ENCODE measurements at places on chromosomes 12 and 14. TPM values are rescaled to one million over a fixed set of nuclear protein-coding genes. Genes with fewer than 3 reads are reported as not detected.

DNA sequence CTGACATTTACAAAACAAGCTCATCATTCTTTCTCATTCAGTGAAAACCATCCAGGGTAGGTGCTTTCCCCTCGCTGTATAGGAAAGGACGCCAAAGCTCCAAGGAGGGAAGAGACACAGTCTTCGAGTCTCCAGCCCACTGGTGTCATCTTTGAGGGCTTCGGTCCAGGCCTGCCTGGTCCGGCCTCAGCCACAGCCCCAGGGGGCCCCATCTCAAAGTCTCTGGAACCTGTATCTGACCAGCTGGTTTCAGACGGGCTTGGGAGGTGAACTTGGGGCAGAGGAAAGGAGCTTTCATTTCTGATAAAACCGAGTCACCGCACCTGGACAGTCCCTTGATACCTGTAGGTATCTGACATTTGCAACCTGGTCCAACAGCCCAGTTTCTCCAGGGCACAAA, 229.5 kb upstream of the RTL1 start:
- DNase-seq: no peak

DNA sequence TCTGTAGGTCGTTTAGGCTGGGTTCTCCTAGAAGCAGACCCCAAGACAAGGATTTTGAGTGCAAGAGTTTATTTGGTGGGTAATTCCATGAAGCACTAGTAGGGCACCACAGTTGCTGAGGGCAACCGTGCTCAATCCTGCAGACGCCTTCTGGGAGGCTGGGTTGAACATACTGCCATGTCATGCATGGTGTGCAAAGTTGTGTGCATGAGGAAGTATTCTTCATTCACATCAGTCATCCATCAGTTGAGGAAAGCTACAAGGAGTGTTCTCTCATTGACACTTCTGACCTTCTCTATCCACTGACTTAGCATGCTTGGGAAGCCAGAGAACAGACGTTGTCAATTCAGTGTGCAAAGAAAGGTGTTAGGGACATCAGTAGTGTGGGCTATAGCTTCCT, 179.2 kb downstream of the PTPN11 start:
- no peak for DNase-seq

DNA sequence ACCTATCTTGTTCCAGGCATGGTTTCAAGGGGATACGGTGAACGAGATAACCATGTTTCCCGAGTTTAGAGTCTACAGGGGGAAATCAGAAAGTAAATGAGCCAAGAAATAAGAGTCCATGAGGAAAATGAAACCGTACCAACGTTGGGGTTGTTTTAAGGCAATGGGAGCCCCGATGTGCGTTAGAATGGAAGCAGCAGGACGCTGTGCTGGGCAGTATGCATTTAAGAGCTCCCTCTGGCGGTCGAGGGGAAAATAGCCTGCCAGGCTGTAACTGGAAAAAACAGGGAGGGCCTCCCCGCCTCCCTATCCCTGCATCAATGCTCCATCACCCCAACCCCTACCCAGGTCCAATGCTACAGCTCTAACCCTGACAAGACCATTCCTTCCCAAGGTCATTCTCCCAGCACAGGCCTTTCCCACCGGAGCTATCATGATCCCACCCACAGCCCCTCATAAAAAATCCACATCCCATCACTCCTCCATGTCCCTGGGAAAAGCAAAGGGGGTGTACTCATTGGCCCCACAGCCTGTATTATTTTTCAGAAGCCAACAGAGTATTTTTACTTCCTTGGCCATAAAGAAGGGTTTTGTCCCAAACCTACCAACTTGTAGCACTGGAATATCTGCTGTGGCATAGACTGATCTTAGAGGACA, 226.3 kb upstream of the NOS1 start:
- peak; percentile 59 for DNase-seq

DNA sequence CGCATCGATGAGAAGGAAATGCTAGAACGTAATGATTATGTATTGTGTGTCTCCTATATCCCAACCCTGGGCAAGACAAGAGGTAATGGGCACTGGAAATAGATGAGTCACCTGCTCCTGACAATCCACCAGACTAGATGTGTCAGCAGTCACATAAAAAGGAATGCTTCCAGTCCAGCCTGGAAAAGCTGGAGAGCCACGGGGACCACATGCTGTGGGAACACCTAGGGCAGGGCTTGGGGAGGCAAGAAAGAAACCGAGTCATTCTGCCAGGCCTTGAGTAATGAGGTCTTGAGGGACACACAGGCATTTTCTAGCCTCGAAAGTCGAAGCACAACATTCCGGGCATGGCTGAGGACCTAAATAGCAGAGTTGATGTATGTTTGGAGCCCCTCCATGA, 716.7 kb upstream of the TMEM132C start:
- peak; percentile 84 for DNase-seq

DNA sequence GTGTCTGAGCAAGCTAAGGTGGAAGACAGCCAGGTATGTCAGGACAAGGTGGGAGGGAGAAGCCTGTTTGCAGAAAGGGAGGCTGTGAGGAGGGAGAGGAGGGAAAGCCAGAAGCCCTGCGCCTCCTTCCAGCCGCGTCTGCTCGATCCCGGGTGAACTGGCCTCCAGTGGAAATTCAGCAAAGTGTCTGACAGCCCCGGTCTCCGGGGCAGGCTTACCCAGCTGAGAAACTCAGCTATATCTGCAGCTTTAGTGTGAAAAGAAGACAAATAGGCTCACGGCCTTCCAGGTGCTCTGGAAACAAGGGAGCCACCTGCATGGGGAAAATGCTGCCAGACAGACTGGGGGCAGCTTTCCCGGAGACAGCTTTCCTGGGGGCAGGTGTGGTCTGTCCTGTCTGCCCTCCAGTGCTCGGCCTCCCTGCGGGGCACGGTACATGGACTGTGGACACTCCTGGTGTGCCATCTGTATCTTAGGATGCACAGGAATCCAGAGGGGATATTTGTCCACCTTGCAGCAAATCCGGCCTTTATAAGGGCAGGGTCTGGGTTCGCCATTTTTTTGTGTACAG, 6.3 kb downstream of the RFLNA start:
- DNase-seq: no peak

- DNase-seq: no peak
Observed at GRCh38 chr14:102320671-102321455, 1.3 kb downstream of the ZNF839 start.

- peak; percentile 64 for DNase-seq
Observed at GRCh38 chr12:59595883-59596540, at the start of gene SLC16A7. SLC16A7 (plus strand) TSS chr12:59596029; CDS start chr12:59704802, 108,773 bp downstream.

DNA sequence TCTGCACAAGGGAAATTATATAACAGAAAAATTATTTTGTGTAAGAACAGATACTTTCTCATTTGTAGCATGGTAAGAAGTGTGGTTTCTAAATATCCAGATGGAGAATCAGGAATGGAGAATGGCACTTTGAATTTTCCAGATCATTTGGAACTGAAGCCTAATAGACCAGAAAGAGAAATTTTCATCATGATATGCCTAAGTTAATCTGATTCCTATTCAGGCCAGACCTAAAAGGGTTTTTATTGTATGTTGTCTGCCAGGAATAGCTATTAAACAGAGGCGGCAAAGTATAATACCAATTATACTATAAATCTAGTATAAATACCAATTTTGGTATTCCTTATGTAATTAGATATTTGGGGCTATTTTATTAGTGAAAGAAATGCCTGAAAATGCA, 382.7 kb upstream of the FAR2 start:
- DNase-seq: no peak

GRCh38 chr12:100267603-100268281, 765 bp downstream of the SCYL2 start:
- DNase-seq: no peak

DNA sequence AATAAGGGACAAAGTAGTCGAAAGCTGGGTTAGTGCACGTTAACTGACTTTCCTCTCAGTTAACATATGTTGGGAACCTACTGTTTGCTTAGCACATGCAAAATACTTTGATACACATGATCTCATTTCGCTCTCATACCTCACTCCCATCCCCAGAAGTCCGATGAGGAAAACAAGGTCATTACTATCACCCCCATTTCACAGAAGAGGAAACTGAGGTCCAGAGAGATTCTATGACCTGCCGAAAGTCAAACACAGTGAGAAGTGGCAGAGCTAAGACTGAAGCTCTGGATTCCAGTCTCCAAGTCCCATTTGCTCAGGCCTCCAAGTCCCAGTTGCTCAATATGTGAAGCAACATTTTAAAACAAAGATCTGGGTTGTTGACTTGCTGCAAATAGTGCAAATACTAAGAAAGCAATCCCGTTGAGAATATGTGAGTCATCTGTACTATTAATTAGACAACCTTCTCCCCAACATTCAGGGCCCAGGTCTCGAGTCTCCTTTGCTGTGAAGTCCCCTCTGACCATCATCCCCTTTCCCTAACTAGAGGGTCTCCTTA, 170.6 kb upstream of the PWP1 start:
- DNase-seq: no peak

DNA sequence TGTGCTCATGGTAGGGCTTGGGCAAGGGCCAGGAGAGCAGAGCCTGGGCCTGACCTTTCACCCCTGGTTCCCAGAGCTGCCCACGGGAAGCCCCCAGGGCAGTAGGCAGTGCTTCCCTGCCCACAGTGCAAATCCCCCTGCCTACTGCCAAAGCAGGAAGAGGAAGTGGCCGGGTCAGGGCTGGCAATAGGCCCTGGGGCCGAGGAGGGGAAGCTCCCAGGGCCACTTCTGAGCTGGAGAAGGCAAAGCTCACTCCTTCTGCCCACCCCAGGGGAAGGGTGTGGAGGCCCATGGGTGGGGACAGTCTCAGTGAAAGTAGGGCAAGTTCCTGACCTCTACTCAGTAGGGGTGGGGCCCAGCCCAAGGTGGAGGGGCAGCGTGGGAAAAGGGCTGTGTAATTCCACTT, 5.4 kb upstream of the NR4A1 start:
- no peak for DNase-seq

GRCh38 chr12:91958816-91959215, 186.8 kb downstream of the BTG1 start:
- DNase-seq: peak; percentile 57

- DNase-seq: no peak
Observed at GRCh38 chr14:22952418-22952817, 4.5 kb downstream of the HAUS4 start.

Gene IL26
- not detected for total RNA-seq

Gene COCH
- total RNA-seq: 43.5 TPM

Gene PEX5
- total RNA-seq: 26.8 TPM
